Activated CD8-positive, alpha-beta memory T cell treated with anti-CD3 and anti-CD28 coated beads, Interleukin-2, amount 50 U/mL, for 4 hours (primary cell): ENCODE measurements at places on chromosomes 6 and 20.

GRCh38 chr20:10758446-10758845 is 84.6 kb upstream of the JAG1 start:
- DNase-seq = no peak

- no peak for DNase-seq
These were observed 12.1 kb upstream of the COL21A1 start for GRCh38 chr6:56259234-56260077.

DNA sequence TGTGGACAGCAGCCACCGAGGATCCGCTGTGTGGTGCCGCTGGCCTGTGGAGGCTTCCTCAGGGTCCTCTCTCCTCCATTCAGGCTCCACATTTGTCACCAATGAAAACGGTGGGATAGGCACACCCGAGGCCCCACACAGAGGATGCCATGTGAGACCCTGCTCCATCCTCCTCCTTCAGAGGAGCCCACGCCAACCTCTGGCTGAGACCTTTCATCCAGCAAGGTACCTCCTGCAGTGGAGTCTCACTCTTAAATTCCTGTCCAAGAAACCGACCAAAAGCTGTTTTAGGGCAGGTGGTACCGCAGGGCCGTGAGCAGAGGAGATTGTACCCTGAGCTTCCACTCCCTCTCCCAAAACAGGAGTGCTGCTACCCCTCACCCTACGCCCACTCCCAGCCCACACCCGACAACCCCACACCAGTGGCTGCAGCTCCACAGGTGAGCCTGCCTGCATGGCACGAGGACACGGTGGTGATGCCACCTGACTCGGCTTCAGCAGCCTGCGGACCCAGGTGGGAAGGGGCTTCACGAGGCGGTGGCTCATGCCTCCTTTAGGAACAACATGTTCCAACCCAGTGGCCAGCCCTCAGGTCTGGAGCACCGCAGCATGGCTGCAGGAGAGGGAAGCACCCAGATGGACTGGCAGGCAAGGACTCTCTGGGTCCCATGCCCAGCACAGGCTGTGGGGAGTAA is 237.6 kb upstream of the AFDN start:
- DNase-seq = no peak

- no peak for DNase-seq
These were observed 136.3 kb downstream of the CD109 start for GRCh38 chr6:73832313-73832712.

DNA sequence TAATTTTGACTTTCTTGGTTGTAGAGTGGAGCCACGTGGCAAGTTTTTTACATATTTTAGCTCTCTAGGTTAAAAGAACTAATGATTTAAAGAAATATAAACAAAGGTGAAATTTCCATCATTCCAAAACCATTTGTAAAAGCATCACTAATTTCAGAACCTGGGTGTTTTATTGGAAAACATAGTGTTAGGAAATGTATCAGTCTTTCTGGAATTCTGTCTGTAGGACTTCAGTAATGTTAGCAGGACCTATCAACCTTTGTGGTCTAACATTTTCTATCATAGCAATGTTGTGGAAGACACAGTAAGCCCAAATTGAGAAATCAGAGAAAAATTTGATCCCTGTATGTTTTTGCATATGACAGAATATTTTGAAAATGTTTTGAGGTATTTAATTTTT is 28.3 kb downstream of the L3MBTL3 start:
- no peak for DNase-seq

- no peak for DNase-seq
These were observed 57.6 kb downstream of the ADGRG6 start for GRCh38 chr6:142359271-142359960.

DNA sequence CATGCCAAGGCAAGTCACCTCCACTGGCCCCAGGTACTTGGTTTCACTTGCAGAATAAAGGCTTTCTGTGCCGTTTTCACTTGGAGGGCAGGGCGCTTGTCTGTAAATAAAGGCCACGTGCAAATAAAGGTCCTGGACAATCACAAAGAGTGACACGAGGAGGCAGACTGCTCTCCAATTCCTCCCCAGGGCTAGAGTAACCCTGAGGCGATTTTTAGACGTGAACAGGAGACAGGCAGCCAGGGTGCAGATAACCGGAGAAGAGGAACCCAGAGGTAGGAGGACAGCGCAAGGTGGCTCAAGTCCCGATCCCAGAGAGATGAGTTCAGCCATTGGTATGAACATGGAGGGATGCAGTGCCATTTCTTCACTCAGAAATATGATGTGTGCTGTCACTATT is 327.4 kb downstream of the KIF16B start:
- no peak for DNase-seq

DNA sequence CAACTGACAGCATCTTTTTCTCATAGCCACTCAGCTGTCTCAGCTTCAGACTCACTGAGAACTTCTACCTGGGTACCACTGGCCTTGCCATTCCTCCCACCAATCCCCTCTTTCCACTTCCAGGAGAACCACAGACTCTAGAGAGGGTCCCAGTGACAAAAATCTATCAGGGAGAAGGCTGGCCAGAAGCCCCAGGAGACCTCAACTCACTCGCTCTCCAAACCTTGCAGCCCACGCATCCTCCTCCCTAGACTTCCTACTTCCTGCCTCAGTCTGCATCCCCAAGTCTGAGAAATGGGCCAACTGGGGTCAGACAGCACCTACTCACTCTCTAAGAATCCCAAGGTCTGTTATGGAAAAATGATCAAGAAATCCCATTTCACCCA is 1.2 kb downstream of the TMEM239 start:
- no peak for DNase-seq

GRCh38 chr6:113723182-113723581 is 134.0 kb upstream of the MARCKS start:
- no peak for DNase-seq

- DNase-seq = no peak
These were observed 281.0 kb downstream of the CDC5L start for GRCh38 chr6:44668391-44668930.

DNA sequence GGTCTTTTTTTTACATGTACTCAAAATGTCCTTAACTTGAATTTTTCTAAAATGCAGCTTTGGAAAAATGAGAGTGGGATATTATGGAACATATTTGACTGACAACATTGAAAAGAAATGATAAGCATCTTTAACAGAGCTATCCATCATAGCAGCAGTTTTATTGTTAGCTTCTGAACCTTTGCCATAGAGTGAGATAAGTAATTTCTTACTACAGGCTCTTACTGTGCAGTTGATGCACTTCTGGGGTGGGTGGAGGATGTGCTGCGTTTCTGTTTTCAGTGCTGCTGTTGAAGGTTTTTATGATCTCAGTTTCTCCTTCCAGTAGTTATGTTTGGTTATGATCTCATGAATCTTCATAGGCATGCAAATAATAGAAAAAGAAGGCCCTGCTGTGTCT is 267.0 kb downstream of the TMEM242 start:
- DNase-seq = no peak

- DNase-seq = peak; percentile 29
These were observed 83.2 kb upstream of the TAB2 start for GRCh38 chr6:149234051-149234962.

GRCh38 chr20:56755201-56755600 is 126.1 kb downstream of the TFAP2C start:
- DNase-seq = no peak

DNA sequence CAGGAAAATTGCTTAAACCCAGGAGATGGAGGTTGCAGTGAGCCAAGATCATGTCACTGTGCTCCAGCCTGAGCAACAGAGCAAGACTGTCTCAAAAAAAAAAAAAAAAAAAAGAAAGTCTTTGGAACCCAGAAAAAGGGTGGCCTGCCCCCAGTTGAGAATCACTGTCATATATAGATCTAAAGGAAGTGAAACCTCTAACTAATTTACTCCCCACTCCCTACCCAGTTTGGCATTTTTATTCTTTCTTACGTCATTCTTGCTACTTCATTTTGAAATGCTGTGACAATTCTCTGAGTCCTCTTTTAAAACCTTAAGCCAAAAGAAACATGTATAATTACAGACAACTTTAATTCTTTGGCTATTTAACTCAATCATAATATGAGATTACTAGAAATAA is 254.8 kb downstream of the CDC5L start:
- no peak for DNase-seq

DNA sequence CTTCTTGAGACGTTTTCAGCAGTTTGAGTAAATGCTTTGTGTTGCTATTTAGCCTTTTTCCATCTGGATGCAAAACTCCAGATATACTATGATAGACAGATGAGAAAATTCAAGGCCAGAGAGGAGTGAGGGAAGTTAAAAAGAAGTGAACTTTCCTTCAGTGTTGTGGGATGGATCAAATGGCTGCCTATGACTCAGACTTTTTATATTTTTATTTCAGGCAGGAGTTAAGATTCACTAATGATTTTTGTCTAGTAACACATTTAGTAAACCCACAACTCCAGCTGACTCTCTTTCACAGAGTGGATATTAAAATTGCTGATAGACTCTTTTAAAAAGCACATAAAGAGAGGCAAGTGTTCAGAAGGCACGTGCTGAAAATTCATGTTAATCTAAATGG is 23.2 kb upstream of the PTCHD4 start:
- no peak for DNase-seq

DNA sequence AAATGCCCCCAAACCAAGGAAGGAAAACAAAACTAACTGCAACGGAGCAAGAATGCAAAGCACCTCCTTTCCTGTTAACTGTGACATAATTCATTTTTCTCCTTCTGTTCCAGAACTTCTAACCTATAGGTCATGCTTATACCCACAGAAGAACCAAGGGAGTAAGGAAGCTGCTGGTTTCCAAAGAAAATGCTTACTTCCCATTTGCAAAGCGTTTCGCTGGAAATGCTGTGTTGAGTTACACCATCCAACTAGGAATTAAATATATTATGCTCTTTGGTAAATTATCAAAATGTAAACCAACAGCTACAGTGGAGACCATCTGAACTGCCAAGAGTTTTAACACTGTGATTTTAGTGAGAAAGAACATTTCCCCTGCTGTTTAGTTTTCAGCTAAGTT is 42.9 kb downstream of the ATXN1 start:
- no peak for DNase-seq

DNA sequence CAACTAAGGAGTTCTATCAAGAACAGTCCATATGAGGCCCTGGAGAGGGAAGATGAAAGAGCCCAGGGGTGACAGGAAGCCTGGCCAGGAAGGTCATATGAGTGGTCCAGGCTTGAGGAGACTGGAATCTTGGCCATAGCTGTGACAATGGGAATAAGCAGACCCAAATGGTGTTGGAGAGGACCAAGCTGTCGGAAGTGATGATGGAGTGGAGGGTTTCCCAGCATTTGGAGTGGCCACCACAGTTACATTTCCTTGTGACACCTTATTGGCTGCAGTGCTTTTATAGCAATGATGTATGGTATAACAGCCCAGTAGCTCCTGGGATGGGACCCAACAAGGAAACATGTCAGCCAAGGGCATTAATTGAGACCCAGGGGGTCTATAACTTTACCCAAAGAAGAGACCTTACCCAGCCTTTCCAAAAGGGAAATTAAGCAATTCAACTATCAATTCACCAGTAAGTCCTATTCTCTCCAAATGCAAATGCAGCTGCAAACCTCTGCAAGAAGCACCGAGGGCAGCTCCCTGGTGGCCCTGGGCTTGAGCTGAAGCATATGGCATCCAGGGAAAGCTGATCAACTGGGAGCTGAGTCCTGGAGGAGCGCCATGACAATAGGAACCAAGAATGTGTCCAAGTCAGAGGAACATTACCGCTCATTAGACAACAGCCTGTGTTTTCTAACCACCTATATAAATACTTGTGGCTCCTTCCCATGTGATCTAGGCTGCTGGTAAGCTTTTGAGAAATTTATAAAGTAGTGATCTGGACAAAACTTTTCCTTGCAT is 219.4 kb downstream of the SOD2 start:
- no peak for DNase-seq

- DNase-seq = no peak
These were observed 23.0 kb downstream of the MAP1LC3A start for GRCh38 chr20:34581341-34582184.
